ENCODE measurements at places on chromosomes 12 and 14.

DNA sequence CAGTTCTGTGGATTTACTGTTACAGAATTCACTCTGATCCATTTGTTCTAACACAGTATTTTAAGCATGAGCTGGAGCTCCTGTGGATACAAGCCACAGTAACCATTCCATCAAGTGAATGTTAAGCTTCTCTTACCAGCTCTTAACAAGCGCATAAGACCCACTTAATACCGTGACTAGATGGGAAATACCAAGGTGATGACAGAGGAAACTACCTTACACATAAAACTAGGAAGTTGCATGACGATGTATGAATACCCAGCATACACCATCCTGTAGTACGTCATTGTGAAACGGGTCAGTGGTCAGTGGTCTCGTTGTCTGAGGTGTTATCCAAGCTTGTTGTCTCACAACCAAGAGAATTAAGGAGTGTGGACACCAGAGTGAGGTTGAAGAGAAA, 2.0 kb upstream of the GALC start:
- DNase-seq, result no peak

DNA sequence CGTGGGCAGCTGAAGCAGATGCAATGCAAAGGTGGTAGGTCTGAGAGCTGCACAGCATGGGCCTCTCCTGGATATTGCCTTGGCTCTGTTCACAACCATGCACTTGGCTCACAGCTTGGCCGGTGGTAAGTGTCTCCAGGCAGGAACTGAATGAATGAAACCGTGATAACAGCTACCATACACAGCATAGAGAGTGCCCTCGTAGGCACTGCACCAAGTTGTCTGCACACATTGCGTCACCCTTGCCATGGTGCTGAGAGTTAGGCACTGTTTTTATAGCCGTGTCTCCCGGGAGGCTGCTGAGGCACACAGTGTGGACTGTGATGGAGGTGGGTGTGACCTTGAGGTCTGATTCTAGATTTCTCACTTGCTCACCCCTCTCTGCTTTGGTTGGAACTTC, 157.6 kb upstream of the VASH1 start:
- DNase-seq, result no peak

DNA sequence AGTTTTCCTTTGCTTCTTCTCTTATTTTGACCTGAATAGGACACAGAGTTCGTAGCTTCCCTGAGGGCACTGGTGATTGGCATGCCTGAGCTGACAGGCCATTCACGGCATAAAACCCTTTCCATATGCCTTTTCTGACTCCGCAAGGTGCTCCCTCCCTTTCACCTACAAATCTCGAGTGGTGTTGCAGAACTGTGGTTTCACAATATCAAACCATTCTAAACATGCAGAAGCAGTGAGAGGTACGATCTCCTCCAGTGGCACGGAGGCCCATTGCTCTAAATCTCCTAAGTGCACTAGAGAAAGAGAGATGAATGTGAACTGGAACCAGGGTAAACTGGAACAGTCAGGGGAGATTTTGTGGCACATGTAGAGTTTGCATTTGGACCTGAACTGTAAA, 23.9 kb downstream of the CLSTN3 start:
- DNase-seq, result no peak

DNA sequence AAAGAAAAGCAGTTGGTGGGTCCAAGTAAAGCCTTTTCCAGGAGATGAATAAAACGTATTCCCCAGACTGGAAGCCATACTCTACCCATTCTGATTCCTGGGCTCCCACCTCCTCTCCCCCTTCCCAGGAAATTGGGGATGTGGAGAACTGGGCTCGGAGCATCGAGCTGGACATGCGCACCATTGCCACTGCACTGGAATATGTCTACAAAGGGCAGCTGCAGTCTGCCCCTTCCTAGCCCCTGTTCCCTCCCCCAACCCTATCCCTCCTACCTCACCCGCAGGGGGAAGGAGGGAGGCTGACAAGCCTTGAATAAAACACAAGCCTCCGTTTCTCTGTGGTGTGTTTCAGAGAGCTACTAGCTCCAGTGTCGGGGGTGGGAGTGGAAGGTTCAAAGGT, 822 bp upstream of the RDH5 start:
- no peak for DNase-seq
